ENCODE measurements at places on chromosomes 5 and 9.

DNA sequence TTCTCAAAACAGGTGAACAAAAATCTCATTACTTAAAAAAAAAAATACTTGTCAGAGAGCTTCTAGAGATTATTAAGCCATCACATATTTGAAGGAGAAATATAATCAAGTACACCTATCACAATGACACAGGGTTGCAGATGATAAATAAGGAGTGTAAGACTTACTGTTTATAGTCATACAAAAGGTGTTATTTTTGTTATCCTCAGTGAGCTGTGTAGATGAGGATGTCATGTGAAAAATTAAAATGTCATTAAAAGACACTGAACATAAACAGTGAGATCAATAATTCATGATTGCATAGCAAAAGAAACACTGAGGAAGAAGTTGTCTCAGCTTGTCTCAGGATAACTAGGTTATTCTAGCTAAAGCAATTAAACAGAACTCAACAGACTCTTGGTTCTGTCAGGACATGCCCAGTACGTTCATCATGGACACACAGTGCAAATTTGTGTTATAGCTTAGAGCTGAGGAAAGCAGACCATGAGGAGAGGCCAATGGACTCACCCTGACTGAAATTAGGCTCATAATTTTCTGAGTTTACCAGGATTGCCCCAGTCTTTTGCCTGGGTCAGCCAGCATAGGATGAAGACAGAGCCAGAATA lies 1162.6 kb upstream of the C9orf72 start:
- DNase-seq = no peak

GRCh38 chr9:79609468-79610018 lies 37.8 kb downstream of the TLE4 start:
- DNase-seq = no peak

GRCh38 chr5:125115195-125115525 lies 368.7 kb upstream of the ZNF608 start:
- DNase-seq = no peak

DNA sequence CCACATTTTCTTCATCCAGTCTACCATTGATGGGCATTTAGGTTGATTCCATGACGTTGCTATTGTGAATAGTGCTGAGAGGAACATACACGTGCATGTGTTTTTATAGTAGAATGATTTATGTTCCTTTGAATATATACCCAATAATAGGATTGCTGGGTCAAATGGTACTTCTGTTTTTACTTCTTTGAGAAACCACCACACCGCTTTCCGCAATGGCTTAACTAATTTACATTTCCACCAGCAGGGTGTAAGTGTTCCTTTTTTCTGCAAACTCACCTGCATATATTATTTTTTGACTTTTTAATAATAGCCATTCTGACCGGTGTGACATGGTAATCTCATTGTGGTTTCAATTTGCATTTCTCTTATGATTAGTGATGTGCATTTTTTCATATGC lies 82.2 kb upstream of the RFX3 start:
- no peak for DNase-seq

DNA sequence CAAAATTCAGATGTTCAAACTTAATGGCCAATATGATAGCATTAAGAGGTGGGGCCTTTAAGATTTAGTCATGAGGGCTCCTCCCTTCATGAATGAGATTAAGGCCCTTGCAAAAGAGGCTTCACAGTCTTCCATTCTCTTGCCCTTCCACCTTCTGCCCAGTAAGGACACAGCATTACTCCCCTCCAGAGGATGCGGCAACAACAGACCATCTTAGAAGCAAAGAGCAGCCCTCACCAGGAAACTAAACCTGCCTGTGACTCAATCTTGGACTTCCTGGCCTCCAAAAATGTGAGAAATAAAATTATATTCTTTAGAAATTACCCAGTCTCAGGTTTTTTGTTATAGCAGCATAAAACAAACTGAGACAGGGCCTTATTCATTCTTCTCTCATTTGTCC lies 8.2 kb downstream of the AP3B1 start:
- no peak for DNase-seq

Data from left forelimb (tissue), 1 donor.